ENCODE measurements at places on chromosomes 5 and 9. TPM values are rescaled to one million over a fixed set of nuclear protein-coding genes. Genes with fewer than 3 reads are reported as not detected.

DNA sequence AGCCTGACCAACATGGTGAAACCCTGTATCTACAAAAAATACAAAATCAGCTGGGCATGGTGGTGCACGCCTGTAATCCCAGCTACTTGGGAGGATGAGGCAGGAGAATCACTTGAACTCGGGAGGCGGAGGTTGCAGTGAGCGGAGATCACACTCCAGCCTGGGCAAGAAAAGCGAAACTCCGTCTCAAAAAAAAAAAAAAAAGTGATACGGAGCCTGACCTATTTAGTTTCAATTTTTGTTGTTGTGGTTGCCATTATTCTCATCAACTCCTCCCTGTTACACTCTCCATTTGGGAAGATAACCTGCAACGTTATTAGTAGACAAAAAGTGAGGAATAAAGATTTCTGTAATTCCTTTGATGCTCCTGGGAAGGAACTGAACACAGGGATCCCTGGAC is 1.3 kb downstream of the STOM start:
- DNase-seq = no peak

- no peak for DNase-seq
Observed at GRCh38 chr5:56829137-56829908, 14.0 kb downstream of the MAP3K1 start.

- no peak for DNase-seq
Observed at GRCh38 chr5:18772475-18772874, 1138.2 kb downstream of the TAF11L14 start.

- no peak for DNase-seq
Observed at GRCh38 chr9:20384642-20385041, 237.7 kb downstream of the MLLT3 start.

Gene HTR4
- total RNA-seq = 46.6 TPM

- DNase-seq = no peak
Observed at GRCh38 chr5:36459176-36460135, 146.9 kb upstream of the SLC1A3 start.

Gene SLC6A3
- total RNA-seq = 0.40 TPM

DNA sequence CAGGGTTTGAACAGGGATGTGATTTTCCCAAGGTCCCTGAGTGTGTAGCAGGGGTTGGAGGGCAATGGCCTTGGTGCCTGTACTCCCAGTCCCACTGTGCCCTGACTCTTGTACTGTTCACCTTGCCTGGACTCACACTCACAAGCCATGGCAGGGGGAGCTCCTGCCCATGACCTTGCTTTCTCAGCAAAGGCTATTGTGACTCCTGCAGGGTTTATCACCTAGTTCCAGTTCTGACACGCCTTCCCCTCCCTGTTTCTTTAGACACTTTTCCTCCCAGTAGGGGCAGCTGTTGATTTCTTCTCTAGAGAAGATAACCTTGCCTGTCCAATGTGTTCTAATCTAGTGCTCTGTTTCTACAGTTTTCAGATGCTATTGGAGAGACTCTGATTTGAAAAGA is 139.5 kb downstream of the FSTL4 start:
- no peak for DNase-seq
